ENCODE measurements at places on chromosomes 1 and 21.

- no peak for DNase-seq
Observed at GRCh38 chr1:53896635-53897229, 2.7 kb downstream of the DIO1 start.

DNA sequence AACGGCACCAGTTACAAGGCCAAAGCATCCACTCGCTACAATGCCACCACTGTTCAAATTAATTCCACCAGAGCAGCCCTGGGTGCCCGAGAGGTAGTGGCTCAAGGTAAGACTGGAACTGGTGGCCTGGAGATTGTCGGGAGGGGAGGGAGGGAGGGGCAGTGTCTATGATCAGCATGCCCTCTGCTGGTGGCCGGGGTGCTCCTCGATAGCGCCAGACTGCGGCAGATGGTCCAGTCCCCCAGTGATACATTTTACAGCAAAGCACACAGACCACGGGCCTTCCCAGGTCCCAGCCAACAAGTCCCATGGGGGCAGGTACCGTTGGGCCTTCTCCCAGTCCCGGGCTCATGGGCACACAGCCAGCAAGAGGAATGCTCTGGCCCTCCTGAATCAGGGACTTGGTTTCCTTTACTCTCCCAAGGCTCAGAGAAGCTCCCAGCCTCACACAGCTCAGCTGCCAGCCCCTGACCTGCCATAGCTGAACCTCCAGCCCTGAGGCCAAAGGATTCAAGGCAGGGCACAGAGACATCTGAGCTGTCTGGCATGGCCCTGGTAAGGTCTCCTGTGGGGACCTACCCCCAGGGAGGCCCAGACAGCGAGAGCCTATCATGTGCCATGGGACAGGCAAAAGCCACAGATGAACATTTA lies 15.3 kb downstream of the ACOT7 start:
- DNase-seq: no peak

- no peak for DNase-seq
Observed at GRCh38 chr1:232149287-232150201, 480.4 kb downstream of the SIPA1L2 start.

- no peak for DNase-seq
Observed at GRCh38 chr1:21175324-21175669, 1.4 kb downstream of the EIF4G3 start.

DNA sequence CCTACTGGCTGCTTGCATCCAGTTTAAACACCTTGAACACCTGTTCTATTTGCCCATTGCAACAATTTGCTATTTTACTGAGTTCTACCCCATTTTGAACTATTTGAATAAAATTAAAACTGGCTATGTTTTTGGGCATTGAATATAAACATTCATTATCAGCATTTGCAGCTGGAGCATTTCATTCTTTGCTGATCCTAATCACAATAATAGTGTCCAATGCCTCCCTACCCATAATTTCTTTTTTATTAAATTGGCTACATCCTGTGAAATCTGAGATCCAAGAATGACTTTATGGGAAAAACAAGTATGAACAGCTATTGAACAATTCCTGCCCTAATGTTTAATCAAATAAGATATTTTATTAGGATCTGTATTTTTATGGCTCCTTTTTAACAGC lies 447.9 kb downstream of the PLA2G4A start:
- no peak for DNase-seq

DNA sequence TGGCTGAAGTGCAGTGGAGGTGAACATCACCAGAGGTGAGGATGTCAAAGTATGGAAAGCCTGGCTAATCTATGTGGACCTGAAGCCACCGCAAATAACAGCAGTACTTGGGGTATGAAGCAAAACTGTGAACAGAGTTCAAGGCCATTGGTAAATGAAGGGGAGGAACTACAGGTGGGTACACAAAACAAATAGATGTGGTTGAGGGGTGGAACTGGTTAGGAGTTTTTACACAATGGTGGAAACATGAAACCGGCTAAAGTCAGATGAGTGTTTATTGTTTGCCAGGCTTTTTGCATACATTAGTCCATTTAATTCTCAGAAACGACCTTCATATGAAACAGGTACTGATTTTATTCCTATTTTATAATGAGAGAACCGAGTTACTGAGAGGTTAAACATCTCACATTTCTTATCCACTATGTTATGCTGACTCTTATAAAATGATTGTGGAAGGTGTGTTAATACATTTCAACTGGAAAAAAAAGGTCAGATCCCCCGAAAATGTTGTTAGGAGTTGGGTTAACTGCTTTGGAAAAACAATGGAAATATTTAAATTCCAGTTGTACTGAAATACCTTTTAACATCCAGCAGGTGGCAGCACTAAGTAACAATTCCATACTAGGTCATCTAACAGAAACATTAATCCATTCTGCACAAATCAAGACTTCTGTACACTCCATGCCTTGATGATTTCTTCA lies 44.3 kb upstream of the GTF2B start:
- DNase-seq: peak; percentile 22

- DNase-seq: no peak
Observed at GRCh38 chr1:155126556-155127104, 1.0 kb upstream of the EFNA1 start.

- no peak for DNase-seq
Observed at GRCh38 chr1:44660176-44660575, 14.1 kb downstream of the TMEM53 start.

GRCh38 chr1:236753516-236753915 lies 41.6 kb upstream of the MTR start:
- DNase-seq: no peak

Measured in glomerular endothelial cell (primary cell).